Stimulated activated CD4-positive, alpha-beta T cell treated with anti-CD3 and anti-CD28 coated beads, Interleukin-12 subunit alpha, Interleukin-12 subunit beta, amount 100 ng/mL, for 24 hours (primary cell): ENCODE measurements at places on chromosomes 16 and 17.

- no peak for DNase-seq
Measured at GRCh38 chr17:62718429-62718828, 89.7 kb downstream of the MARCHF10 start.

DNA sequence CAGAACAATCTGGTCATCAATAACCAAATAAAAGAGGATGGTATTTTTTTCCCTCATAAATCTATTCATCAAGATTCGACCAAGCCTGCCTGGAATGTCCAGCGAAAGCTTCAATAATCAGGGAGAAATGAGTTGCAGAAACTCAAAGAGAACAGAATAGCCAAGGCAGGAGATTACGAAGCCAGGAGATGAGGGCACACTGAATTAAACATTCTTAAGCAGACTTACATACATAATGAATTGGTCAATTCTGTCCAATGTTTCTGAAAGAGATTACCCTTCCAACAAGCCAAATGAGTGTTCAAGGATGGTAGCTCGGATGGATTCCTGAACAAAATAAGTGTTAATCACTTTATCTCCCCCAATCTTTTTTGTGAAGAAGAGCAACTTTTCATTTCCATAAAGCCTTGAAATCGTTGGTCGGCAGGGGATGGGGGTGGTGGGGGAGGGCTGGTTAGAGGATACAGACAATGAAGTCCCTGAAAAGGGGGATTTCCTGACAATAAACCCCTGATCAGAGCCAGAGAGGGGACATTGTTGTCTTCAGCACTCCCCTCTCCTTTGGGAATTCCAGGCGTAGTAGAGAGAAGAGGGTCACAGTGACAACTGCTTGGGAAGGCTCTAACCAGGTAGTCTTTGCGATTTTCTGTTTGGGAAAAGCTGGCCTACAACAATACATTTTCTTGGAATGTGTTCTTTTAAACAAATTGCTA is 20.7 kb downstream of the TOX3 start:
- no peak for DNase-seq

DNA sequence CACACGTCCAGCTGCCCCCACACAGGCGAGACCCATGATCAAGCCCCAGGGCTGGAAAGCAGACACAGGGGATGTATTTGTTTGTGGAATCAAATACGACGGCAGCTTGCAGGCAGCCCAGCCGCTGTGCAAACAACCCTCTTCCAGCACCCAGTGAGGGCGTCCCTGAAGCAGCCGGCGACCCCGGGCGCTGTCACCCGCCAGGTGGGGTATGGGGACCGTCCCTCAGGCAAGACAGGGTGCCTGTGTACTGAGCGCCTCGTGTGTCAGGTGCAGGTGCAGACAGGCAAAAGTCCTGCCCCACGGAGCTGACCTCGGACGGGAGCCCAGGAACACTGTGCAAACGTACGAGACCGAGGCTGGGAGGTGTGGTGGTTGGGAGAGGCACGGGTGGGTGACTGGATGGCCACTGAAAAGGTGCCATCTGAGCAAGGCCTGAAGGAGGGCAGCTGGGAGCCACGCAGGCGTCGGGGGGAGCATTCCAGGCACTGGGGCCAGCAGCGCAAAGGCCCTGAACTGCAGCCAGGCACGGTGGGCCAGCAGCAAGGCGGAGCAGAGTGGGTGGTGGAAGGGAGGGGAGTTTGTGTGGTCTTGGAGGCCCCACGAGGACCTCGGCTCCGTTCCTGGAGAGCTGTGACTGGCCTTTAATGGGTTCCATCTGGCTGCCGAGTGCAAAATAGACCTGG is 48.5 kb downstream of the CBFA2T3 start:
- no peak for DNase-seq

GRCh38 chr17:77242118-77242851 is 101.5 kb downstream of the SEC14L1 start:
- DNase-seq: no peak

GRCh38 chr17:81803728-81804558 is at the start of gene GCGR:
GCGR (plus strand) TSS chr17:81804150; CDS start chr17:81809019, 4,869 bp downstream.
- DNase-seq: no peak

DNA sequence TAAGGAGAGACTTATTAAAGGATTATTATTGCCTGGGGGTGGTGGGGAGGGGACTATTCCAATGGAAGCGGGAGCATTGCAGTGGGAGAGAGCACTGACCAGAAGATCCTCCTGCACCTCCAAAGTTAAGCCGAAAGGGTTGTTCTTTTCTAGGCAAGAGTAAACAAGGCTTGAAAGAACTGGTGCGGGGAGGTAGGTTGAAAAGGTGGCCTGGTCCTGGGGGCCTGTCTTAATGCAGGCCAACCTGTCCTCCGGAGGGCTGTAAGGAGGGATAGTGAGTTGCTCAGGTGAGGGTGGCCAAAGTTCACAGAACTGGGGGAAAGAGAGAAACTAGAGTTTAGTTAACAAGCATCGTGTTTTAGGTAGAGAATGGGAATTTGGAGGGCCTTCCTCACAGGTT is 65.3 kb downstream of the RAB11FIP4 start:
- no peak for DNase-seq

DNA sequence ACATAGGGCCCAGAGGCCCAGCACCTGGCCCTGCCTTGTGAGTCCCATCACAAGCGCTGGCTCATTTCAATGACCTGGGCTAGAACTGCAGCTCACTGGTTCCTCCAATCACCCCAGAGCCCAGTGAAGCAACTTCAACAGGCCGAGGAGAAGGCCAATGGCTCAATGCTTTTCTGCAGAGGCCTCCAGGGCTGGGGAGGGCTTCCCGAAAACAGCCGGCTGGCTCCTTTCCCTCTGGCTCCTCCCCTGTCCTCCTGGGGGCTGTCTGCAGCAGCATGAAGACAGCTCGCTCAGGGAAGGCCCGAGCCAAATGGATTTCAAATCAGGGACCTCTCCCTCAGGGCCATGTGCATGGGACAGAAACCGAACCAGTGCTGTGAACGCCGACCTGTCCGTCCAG is 121.6 kb downstream of the ZNF423 start:
- DNase-seq: no peak

DNA sequence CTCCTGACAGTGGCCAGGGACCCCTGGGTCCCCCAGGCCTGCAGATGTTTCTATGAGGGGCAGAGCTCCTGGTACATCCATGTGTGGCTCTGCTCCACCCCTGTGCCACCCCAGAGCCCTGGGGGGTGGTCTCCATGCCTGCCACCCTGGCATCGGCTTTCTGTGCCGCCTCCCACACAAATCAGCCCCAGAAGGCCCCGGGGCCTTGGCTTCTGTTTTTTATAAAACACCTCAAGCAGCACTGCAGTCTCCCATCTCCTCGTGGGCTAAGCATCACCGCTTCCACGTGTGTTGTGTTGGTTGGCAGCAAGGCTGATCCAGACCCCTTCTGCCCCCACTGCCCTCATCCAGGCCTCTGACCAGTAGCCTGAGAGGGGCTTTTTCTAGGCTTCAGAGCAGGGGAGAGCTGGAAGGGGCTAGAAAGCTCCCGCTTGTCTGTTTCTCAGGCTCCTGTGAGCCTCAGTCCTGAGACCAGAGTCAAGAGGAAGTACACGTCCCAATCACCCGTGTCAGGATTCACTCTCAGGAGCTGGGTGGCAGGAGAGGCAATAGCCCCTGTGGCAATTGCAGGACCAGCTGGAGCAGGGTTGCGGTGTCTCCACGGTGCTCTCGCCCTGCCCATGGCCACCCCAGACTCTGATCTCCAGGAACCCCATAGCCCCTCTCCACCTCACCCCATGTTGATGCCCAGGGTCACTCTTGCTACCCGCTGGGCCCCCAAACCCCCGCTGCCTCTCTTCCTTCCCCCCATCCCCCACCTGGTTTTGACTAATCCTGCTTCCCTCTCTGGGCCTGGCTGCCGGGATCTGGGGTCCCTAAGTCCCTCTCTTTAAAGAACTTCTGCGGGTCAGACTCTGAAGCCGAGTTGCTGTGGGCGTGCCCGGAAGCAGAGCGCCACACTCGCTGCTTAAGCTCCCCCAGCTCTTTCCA is 25.1 kb downstream of the C1QTNF1 start:
- DNase-seq: no peak

GRCh38 chr16:3045758-3046640 is at the start of gene MMP25:
MMP25 (plus strand) TSS chr16:3046561; CDS start chr16:3046918, 357 bp downstream.
- DNase-seq: no peak
